ENCODE measurements at places on chromosomes 4 and X.
A peak's percentile ranks its signal among the peaks of the same experiment; 100 is the strongest.

GRCh38 chrX:122218666-122219065 is 965.4 kb upstream of the GRIA3 start:
- DNase-seq, result no peak

DNA sequence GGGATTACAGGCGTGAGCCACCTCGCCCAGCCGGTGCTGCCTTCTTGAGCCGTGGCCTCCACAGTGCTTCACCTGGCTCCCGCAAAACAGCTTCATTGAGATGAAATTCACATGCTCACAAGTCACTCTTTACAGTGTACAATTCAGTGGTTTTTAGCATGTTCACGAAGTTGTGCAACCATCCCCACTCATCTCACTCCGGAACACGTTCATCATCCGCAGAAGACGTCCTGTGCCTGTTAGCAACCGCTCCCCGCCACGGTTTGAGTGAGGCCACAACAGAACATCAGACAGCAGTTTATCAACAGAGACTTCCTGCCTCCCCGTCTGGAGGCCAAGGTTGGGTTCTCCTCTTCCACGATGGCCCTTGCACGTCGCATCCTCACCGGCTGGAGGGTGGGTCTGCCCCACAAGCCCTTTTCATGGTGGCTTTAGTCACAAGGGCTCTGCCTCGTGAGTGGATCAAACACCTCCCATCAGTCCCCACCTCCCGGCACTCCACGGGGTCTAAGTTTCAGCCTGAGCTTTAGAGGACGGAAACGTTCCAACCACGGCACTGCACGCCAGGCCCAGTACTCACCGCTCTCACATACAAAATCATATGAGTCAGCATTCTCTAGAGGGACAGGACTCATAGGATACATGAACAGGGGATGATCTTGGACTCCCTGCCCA is 29.6 kb upstream of the SPON2 start:
- DNase-seq, result peak; percentile 95

GRCh38 chr4:70844180-70844579 is 4.5 kb upstream of the GRSF1 start:
- no peak for DNase-seq

GRCh38 chr4:81470456-81471297 is 1.0 kb downstream of the RASGEF1B start:
- peak; percentile 17 for DNase-seq

- DNase-seq, result no peak
Observed at GRCh38 chr4:100694467-100694866, 176.6 kb upstream of the EMCN start.

DNA sequence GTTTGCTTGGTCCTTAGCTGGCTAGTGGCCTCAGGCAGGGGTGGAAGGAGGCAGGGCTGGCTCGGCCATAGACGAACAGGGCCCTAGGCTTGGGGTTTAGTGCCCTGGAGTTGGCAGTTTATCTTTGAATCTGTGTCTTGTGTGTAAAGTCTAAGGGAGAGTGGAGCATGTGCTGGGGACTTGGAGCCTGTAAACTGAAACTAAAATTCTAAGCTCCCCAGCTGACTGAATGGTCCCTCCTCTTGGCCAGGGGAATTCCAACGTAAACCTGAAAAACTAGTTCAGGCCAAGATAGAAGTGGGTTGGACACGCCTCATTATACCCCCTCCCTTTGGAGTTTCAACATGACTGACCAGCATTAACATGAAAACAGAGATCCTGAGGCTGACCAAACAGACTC is 46.1 kb upstream of the GPR78 start:
- peak; percentile 32 for DNase-seq

GRCh38 chrX:107711521-107712181 is 63.9 kb downstream of the TSC22D3 start:
- no peak for DNase-seq

- no peak for DNase-seq
Observed at GRCh38 chr4:7134737-7135388, 57.5 kb upstream of the SORCS2 start.

DNA sequence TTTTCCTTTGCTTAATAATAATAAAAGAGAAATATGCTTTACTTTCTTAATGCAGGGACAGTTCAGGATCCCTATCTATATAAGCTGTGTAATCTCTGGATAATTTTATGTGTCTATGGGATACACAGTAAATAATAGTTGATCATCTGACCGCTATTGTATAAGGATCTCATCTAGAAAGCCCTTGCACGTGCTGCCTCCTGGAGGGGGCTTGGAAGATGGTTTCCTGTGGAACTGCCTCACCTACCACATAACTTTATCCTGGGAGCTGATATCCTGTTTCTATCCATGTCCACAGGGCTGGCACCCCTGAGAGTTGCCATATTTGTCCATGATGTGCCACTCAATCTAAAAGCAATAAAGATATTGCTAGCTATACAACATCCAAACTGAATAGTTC is 139.3 kb upstream of the FRMPD4 start:
- DNase-seq, result no peak

DNA sequence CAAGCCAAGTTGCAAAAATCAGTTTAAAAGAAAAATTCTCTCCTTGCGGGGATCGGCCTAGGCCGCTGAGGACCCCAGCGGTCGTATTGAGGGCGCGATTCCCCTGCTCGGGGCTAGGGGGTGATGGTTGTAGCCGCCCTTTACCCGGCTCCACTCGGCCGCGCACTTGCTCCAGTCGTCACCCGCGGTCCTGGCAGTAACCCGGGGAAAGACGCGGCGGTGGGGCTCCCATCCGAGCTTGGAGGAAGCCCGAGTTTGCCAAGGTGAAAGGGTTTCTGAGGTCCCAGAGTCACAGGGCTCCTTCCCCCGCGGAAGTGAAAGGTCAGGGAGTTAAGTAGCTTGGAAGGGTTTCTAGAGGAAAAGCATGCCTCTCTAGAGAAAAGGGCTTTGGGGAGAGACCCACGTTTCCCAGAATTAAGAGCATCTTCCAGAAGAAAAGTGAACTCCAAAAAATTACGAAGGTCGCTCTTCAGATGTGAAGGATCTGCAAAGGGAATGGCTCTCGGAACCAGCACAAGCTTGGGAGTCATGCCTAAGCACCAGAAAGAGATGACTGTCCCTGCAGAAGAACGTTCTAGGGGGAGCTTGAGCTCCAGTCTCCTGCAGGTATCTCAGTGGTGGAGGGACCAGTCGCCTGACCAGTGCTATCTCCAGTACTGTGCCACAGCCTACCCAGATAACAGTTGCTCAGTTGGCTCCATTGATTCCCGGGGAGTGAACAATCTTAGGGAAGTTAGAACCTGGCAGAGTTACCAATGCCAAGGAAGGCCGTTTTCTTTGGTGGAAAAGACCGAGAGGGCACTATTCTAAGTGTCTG is 875 bp downstream of the LAP3 start:
- peak; percentile 37 for DNase-seq

- no peak for DNase-seq
Observed at GRCh38 chr4:100988876-100989275, 358.4 kb downstream of the PPP3CA start.

DNA sequence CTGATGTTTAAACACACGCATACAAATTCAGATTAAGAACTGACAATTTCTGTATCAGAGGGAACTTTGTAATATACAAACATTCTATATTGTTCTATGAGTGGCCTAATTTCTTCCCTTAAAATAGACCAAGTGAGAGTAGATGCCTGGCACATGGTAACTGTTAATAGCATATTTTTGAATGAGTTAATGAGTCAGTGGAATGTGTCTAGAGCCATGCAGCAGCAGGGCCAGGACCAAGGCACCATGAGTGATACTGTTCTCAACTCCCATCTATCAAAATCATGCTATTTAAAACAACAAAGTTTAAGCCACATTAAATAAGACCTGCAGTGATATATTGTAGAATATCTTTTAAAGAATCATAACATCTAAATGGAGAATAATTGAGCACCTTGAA is 98.3 kb downstream of the ARHGAP24 start:
- no peak for DNase-seq

GRCh38 chrX:44817029-44817428 is 26.8 kb upstream of the DUSP21 start:
- DNase-seq, result no peak

- DNase-seq, result no peak
Observed at GRCh38 chr4:165006886-165007285, 24.9 kb upstream of the TRIM60 start.

DNA sequence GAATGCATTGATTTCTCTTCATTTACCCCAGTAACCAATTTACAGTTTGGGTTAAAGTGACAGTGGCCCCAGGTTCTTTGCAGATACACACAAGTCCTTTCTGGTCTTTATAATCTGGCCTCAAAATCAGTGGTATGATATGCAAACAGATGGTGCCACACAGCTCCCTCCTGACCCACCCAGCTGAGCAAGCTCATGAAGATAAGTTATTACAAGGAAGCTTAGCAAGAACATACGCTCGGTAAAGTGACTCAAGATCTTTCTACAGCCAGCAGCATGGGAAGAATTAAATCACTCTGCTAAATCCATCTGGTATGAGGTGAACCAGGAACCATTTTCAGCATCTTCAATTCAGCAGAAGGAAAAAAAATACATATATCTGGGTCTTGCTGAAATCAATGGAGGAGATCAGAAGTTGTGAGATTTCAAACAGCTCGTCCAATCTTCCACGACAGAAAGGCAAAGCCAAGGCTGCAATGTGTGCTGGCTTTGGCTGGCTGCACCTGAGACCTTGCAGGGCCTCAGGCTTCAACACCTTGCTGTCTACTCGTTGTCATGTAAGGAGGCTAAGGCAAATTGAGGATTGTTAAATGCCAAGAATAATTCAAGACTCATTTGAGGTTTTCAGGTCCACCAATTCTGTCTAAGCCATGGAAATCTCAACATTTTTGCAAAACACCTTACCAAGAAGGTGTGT is 28.2 kb downstream of the SEL1L3 start:
- no peak for DNase-seq

DNA sequence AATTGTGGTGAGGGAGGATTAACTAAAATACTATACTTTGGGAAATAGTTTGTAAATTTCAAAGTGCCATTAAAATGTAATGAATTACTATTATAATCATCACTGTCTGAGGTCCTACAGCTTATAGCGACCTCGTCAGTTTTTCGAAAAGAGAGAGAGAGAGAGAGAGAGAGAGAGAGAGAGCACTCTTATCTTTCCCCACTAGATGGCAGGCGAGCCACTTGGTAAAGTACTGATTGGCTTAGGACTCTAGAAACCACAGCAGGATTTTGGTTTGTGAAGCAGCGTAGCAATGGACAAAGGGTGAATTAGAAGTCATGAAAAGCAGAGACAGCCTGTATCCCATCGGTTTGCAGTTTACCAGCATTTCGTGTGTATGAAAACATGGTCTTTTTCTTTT is 52.5 kb downstream of the LINC00632 start:
- DNase-seq, result peak; percentile 60

DNA sequence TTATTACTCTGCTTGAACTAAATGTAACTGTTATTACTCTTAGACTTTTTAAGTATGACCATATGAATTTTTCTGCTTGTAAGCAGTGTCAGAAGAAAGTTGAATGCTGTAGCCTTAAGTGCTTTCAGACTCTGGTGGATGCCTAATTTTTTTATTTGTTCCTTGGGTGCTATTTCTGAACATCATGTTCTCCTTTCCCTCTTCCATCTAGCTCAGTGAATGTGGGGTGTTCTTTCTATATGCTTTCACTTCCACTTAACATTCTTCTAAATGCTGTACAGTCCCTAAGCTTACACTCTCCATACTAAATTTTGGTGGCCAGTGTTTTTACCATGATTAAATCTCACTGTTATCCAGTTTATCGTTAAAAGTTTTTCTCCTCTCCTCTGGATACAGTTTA is 3.6 kb downstream of the DCK start:
- no peak for DNase-seq

DNA sequence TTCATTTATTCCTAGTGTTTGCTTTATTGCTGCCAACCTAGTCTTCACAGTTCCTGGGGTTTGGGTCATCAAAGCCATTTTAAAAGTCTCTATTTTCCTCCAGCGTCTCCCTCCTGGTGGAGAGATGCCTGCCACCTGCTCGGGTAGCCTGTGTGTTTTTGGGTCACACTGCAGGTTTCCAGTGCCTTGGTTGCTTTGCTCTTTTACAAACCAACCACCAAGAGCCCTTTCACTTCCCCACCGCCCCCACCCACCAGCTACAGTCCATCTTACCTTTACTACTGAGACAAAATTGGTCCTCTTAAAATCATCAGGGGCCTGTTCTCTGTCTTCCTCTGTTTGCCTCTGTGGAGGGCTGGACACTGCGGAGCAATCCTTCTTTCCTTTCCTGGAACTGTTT is 280.5 kb upstream of the GATB start:
- DNase-seq, result no peak

GRCh38 chrX:109535578-109535977 is 1.1 kb upstream of the NXT2 start:
- DNase-seq, result no peak

DNA sequence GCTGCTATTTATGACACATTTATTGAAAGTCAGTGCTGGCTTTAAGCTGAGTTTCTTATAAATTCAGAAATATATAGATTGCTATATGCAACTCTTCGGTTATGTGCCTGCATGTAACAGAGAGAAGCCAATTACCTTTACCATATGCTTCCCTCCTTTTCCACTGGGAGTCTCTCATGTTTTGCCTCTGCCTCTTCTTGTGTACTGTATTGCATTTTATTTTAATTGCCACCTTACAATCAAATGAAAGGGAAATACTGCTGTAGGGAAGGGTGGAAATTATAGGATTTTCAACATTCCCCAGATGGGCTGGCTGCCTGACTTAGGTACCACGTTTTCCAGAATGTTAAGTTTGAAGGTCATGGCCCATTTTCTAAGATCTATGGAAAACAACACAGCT is 655.4 kb upstream of the SLIT2 start:
- no peak for DNase-seq

DNA sequence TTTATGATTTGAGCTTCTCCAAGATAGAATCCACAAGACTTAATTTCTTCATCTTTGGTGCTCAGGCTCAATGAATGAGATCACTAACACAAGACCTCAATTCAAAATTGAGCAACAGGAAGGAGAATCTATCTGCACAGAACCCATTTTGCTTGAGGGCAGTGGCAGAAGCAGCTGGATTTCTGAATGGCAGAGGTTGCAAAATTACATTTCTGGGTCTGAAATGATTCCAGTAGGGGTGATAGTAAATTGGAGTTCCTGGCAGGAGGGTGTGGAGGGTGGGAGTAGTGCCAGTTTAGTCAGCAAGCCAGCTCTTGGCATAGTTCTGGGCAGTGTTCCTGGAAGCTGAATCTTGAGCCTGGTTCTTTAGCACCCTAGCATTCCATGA is 281.1 kb downstream of the SLC7A11 start:
- no peak for DNase-seq

- DNase-seq, result no peak
Observed at GRCh38 chr4:26619784-26620183, 35.9 kb downstream of the TBC1D19 start.

DNA sequence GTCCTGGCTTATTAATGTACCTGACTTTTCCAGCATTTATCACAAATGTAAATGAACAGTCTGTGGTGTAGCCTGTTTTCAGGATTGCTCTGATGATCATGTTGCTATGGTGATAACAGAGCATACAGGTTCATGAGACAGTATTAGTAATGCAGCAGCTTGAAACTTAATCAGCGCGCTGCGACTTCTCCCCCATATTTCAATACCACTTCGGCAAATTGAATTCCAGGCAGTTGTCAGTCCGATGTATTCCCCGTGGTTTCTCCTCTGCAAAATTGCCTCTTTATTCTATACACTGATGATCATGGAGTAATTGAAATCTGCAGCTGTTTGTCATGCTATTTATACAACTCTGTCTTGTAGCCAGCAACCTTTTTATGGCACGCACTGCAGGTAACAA is 239.3 kb downstream of the C4orf33 start:
- no peak for DNase-seq
